ENCODE measurements at places on chromosomes 1 and 21.
A peak's percentile ranks its signal among the peaks of the same experiment; 100 is the strongest.

DNA sequence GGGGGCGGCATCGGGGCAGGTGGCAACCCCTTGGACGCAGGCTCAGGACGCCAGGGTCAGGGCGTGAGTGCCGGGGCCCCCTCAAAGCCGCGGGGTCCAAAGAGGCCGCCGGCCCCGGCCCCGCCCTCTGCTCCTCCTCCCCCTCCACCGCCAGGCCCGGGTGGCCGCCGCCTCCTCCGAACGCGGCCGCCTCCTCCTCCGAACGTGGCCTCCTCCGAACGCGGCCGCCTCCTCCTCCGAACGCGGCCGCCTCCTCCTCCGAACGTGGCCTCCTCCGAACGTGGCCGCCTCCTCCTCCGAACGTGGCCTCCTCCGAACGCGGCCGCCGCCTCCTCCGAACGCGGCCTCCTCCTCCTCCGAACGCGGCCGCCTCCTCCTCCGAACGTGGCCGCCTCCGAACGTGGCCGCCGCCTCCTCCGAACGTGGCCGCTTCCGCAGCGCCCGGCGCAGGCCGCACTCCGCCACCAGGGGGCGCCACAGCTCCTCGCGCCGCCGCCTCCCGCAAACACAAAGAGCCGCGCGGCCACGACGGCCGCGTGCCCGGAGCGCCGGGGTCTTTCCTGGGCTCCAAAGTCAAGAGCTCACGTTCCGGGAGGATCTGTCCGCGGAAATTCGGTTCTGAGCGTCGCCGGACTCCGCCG lies 19.3 kb upstream of the SAMD11 start:
- peak; percentile 93 for DNase-seq

DNA sequence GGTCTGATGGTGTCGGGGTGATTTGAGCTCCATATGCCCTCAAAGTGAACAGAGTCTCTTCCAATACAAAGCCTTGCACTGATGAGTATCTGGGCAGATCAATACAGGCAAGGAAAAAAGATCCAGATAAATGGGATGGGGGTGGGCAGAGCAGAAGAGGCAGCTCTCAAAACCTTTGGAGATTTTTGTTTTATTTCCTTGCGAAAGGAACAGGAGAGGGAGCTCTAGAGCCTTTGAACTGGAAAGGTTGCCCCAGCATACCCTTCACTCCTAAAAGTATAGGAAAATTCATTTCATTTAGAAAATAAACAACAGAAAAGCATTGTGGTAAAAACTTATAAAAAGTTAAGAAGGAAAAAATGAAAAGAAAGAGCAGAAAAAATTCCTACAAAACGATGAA lies 31.4 kb upstream of the OLIG2 start:
- peak; percentile 15 for DNase-seq

DNA sequence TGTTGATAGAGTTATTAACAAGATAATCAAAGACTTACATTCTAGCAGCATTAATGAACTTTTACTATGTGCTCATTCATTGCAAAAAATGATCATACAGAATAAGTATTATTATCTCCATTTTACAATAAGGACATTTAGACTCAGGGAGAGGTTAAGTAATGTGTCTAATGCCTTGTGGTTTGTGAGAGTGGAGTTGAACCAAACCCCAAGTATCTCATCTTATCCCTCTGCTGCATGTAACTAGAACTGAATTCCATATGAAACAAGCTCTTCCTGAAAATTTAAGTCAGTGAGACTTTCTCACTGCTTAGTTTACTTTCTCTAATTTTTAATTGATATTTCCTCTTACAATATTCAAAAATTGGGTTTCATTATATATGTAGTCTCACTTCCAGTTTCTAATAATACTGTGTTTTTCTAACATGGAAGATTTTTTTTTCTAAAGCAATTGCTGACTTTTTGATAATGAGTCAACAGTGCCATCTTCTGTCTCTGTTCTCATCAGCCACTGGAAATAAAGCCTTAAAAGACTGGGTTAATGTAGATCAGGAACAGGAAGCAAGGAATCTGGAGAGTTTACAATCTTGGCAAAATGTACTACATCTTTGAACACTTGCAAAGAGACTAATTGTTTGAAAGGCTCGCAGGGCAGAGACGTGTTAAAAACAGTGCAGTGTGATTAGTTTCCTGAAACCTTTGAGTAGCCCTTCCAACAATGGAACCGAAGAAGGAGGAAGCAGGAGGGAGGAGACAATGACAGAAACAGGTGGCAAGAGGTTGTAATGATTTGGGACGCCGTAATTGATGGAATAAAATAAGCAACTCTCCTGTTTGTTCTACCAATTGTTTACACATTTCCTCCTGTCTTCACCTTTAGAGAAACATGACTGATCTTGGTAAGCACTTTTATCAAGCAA lies 567.6 kb downstream of the MRPL39 start:
- DNase-seq: no peak

GRCh38 chr21:41871293-41872030 lies 7.7 kb downstream of the PRDM15 start:
- no peak for DNase-seq

GRCh38 chr1:12469990-12470389 lies 148.0 kb downstream of the DHRS3 start:
- DNase-seq: no peak

- no peak for DNase-seq
These were observed 43.5 kb downstream of the PRDM16 start for GRCh38 chr1:3112526-3112925.

DNA sequence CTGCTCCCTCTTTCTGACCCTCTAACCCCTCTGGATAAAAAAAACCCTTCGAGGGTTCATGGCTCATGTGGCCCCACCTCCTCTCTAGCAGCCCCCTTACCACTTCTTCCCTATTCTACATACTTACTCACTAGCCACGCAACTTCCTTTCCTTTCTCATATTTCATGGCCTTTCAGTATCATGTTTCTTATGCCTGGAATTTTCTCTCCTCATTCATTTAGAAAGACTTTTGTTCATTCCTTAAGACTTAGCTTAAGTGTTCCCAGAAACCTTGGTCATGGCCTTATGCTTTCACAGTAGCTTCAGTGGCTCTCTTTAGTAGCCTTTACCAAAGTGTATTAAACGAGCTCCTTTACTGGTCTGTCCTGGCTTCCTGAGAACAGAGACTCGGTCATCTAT lies 6.1 kb downstream of the ACP6 start:
- DNase-seq: no peak

DNA sequence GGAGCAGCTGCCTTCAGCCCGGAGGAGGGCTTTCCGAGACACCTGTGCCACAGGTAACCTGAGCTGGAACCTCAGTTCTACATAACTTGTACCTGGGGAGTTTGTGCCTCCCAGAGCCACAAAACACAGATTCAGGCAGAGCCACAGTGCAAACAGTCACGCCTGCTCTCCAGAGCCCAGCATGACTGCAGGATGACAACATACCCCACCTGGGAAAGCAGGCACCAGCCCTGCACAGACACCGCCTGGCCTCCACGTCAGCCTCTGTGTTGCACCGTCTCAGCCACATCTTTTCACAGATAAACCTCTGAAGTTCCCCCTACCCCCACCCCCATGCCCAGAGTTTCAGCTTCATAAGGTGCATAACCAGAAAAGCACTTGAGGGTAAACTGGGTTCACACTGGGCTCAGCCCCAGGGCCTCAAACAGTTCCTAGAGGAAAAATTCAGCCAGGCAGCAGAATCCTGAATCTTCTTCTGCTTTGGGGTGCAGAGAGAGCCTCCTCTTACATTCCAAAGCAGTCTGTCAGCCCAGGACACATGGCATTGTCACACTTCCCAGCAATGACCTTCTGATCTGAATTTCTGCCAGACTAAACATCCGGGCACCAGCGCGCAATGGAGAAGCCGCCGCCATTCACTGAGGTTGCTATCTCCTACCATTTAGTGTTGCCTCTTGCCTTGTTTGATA lies 229.5 kb downstream of the TOMM20 start:
- DNase-seq: peak; percentile 55

DNA sequence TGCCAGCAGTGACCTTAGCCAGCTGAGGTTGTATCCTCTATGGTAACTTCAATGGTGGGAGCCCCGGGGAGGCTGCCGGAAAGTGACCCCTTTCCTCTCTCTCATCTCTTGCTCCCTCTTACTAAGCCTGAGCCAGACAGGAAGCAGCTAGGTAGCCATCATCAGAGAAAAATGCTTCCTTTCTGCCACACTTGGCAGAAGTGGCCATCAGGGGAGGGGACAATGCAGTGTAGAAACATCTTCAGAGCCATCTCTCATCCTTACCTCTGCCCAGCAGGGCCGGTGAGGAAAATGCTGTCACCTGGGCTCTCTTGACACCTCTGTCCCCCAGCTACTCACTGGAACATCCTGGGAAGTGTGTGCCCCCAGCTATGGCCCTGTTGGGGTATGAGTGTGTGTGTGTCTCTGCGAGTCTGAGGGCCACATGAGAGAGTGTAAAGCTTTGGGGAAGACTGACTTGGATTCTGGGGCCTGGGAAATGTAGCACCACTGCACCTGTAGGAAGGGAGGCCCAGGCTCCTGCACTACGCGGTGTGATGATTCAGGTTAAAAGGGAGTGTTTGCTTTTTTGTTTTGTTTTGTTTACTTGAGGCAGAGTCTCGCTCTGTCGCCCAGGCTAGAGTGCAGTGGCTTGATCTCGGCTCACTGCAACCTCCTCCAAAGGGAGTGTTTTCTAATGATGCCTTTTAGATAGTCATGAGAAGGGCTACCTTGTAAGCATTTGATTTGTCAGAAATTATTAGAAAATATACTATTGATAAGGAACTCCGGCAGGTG lies 48.7 kb upstream of the CNTN2 start:
- no peak for DNase-seq

DNA sequence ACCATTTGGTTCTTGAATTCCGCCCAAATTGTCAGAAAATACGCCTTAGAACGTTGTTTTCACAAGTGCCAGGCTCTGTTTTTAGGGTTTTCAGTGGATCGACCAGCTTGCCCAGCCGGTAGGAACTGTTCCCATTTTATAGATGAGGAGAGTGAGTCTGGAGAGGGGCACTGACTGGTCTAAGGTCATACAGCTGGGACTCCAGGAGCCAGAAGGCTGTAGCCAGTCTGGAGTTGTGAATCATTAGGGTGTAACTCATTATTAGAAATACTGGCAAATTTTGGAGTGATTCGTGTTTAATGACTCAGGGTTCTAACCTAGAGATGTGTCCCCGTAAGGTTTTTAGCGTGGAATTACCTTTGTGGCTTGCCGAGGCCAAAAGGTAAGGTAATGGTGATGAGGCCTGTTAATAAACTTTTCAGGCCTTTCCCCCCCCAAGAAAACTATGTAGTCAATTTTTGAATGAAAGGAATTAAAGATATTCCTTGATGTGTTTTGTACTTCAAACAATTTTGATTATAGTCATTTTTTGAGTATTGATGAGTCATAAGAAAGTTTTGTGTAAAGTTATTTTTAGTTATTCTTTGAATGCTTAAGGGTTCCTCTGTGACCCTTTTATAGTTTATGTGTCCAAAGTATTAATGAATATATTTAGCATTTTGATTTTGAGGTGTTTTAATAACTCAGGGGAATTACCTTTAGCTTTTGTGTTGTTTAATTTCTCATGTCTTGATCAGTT lies 2.1 kb downstream of the DYRK1A start:
- peak; percentile 22 for DNase-seq

DNA sequence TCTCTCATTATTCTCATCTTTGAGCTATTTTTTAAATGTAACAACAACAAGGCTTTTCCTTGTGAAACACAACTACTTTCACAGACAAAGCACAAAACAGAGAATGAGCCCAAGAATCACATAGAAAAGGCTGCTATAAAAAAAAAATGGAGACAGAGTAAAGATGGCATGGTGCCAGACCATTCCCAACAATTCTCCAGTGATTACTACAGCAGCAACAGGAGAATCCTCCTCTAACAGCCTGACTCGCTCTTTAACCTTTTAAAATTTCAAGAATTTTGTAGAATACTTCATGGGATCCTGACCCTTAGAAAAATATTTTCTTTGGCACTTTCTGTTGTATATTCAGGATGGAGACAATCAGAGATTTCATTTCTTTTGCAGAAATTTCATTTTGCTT lies 3.8 kb upstream of the BCAS2 start:
- no peak for DNase-seq

- no peak for DNase-seq
These were observed 283.1 kb downstream of the TM2D1 start for GRCh38 chr1:61441723-61442262.

DNA sequence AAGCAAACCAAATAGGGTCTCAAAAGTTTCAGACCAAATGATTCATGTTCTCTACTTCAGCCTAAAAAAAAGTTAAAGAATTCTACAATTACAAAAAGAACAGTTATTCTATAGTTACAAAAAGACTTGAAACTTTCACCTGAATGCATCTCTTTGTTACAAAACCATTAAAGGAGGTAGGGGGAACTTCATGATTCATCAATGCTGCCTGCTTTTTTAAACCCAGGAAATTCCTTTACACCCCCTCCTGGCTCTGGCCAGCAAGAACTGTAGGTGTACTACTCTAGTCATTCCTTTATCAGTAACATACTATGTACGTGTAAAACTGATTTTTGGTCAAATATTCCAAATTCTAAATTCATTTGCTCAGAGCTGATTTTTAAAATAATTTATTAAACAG lies 5.0 kb downstream of the FAF1 start:
- no peak for DNase-seq

All from Daoy (cell line).